ENCODE measurements at places on chromosomes 4 and X. TPM values are rescaled to one million over a fixed set of nuclear protein-coding genes. Genes with fewer than 3 reads are reported as not detected.

- no peak for DNase-seq
Observed at GRCh38 chr4:110224142-110224541, 25.7 kb upstream of the ELOVL6 start.

GRCh38 chrX:78650906-78651437 lies 8.2 kb downstream of the RTL3 start:
- peak; percentile 24 for DNase-seq

DNA sequence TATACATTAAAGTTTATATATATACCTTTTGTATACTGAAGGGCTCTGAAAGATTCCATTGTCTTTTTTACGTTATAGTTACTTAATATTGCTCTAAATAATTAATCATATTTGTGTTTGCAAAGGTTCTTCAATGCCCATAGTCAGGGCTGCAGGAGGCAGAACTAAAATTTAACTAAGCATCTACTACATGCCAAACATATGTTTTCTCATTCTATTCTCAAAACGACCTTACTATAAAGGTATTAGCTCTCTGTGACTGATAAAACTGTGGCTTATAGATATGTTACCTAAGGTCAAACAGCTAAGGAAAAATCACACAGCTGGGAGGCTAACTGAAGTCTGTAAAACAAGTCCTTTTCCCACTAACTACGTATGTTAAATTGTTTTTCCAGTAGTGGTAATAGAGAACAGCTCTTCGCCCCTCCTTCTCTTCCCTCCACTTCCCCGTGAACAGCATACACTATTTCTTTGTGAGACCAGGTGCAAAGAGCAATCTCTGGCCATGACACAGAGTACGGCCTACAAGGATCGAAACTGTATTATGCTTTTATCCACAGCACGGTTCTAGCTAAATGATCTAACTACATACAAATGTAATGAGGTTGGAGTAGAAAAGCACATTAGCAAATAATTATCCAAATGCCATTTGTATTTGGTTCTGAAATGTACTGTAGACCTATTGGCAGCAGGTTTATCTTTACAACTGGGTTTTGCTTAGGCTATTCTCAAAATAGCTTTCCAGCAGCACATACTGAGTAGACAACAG lies 1.7 kb downstream of the CNOT6L start:
- DNase-seq, result no peak

Gene SLC4A4
- 17.0 TPM for polyA plus RNA-seq

DNA sequence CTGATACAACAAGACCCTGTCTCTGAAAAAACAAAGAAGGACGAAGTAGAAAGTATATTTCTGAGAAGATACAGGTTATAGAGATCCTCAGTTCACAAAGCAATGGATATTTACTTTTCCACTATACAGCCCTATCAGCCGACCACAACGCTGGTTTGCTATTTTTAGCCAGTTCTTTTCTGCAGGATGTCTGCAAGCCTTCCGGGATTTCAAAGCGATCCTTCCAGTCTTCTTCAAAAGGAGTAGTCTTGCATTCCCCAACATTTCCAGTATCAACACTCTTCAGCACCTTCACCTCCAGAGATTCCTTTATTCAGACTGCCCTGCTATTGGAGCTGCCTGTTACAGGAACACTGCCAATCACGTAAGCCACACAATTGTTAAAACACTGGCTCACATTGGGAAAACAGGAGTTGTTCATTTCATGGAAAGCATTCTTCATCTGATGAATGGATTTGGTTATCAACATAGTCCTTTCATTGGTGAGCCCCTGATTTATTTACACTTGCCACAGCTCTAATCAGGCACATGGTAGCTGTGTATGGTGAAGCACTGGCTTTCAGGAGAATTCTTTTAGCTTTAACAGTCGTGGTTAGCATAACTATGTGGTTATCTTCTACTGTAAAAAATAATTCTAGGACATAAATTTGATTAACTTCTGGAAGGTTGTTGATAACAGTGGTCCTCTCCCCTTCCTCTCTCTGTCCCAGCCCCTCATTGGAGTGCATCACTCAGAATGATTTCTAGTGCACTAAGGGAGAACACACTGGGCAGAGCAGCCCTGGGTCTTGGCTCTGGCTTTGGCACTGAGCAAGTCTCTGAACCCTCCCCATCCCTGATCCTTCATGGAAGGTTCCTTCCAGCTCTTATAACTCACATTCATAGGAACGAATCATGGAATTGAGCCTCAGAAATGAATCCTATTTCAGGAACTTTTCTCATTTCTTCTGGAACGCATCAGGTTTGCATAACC lies 109.9 kb upstream of the SORBS2 start:
- no peak for DNase-seq

Gene CLDN2
- 1.1 TPM for polyA plus RNA-seq

DNA sequence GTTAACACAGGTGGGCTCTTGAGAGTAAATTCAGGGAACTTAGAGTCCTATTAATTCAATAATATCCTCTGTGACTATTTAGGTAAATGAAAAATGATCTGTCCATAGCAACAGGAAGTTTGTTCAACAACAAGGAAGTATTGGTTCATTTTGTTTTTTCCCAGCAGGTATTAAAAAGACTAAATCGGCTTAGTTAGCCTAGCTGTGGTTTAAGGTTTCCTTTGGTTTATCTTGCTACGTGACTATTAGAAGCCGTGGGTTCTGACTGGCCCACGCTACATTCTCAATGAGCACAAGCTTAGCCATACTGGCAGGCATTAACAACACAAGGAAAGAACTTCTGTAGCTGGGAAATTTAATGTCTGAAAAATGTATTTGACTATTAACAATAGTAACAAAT lies 168.8 kb upstream of the HS3ST1 start:
- DNase-seq, result no peak

DNA sequence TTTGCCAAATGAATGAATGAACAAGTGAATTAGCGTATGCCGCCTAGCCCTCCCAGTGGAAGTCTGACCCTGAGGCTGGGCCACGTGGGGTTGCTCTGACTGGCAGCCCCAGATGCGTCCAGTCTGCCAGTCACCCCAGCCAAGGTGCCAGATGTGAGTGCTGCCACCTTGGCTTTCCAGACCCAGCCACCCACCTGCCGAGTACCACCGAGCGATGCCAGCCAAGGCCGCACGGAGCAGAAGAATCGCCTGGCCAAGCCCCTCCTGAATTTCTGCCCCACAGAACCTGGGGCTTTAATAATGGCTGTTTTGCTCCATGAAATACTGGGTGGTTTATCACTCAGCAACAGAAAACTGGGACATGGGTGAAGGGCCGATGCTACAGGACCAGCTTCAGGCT lies 59.3 kb downstream of the ADRA2C start:
- DNase-seq, result no peak

- peak; percentile 44 for DNase-seq
Observed at GRCh38 chr4:126604268-126604867, 1028.4 kb upstream of the INTU start.

DNA sequence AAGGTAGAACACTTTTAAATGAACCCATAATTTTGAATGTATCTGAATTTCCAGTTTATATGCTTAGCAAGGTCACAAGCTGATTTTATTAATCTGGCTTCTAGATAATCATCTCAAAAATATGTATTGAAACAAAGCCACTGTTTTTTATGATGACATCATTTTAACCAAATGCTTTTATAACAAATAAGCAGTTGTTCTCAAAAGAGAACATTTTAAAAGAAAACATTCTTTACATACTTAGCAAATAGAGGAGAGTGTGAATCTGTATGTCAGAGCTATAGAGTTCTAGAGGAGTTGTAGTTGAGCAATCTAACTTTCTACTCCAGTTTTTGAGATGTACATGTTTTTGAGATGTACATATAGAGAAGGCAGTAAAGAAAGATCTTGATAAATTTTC lies 42.5 kb downstream of the LAMP2 start:
- no peak for DNase-seq

GRCh38 chr4:185938654-185939053 lies 126.7 kb upstream of the SORBS2 start:
- DNase-seq, result no peak

GRCh38 chr4:35963974-35964515 lies 280.3 kb downstream of the ARAP2 start:
- no peak for DNase-seq

GRCh38 chr4:55609393-55609866 lies 17.4 kb upstream of the PDCL2 start:
- no peak for DNase-seq

DNA sequence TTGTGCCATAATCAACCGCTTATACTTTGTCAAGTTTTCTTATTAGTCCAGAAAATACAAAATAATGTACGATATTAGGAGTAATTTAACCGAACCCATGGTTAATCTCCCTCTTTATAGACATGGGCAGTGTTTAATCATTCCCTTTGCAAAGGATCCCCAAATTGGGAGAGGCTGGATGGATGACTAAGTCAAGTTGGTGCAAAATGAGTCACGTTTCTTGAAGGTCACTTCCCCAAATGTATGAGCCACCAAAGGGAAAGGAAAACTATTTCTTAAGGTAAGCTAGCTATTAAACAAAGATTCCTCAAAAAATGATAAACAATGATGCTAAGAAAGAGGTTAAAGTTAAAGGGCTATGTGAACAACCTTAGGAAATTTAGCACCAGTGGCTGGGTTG lies 17.5 kb downstream of the MAML3 start:
- no peak for DNase-seq

DNA sequence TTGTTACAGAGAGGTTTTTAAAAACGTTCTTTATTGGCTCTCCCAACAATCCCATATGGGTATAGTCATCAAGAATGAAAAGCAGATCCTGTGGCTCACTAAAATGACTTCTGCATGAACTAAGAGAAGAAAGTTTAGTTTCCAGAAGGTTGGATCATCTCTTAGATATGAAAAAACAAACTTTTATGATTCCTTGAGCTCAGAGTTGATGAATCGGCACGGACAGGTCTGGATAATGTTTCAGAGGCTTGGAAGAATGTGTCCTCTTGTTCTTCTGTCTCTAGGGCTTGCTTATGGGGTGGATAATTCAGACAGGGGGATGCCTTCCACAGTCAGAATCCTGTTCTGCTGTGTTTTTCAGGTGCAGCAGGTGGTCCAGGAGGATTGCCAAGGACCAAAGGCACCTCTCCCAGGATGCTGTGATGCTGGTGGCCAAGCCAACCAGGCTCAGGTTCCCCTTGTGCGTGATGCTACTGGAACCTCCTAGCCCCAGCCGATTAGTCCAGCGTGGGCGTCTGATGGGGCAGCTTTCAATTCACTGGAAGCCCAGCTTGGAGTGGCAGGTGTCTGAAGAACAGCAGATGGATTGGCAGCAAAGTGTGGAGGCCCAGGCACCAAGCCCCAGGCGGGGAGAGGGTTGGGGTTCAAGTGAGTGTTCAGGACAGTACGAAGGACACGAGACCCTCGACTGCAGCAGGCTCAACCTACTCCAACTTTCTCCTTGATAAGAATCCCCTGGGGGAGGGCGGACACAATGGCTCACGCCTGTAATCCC lies 30.3 kb downstream of the CCKAR start:
- no peak for DNase-seq

Gene TCEAL2
- polyA plus RNA-seq, result 1.4 TPM

Gene SH3RF1
- polyA plus RNA-seq, result 15.3 TPM

DNA sequence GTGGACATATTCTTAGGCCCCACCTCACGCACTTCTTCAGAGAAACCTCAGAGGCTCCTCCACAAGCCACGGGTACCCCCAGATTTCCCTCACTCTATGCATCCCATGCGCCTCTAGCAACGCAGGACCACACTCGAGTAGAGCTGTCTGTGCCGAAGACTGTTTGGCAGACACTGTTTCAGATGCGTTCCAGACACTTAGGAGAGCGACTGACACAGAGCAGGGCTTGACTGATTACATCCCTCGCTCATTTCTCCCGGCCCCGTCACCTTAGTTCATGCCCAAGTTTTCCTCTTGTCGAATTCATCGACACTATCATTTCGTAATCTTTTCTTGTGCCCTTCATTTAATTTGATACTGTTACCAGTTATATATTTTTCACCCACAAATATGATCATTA lies 15.0 kb downstream of the SORBS2 start:
- DNase-seq, result no peak

DNA sequence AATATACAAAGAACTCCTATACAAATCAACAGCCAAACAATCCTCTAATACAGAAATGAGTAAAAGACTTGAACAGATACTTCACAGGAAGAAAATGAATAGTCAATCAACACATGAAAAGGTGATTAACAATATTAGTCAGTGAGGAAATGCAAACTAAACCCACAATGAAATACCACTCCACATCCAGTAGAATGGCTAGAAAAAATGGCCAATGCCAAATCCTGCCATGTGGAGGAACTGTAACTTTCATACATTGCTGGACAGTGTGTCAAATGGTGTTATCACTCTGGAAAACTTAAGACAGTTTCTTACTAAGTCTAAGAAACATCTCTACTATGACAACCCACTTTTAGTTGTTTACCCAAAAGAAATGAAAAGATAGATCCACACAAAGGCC lies 59.5 kb downstream of the NSG1 start:
- no peak for DNase-seq

- DNase-seq, result no peak
Observed at GRCh38 chr4:79334341-79334740, 8.5 kb upstream of the NAA11 start.

Gene CT45A9
- not detected for polyA plus RNA-seq

All from muscle of arm (tissue), 14 donors.